ENCODE measurements at places on chromosomes 13 and 19.

DNA sequence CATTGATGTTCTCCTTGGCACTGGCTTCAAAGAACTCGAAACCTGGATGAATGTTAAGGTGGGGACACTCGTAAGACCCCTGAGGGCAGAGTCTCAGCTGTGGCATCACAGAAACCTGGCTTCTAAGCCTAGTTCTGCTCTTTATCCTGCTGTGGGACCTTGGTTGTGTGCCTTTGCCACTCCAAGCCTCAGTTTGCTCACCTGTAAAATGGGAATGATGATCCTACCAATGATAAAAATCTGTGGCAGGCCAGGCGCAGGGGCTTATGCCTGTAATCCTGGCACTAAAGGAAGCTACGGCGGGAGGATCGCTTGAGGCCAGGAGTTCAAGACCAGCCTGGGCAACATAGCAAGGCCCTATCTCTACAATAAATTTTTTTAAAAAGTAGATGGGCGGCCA, 13.9 kb downstream of the RAB3D start:
- no peak for DNase-seq

DNA sequence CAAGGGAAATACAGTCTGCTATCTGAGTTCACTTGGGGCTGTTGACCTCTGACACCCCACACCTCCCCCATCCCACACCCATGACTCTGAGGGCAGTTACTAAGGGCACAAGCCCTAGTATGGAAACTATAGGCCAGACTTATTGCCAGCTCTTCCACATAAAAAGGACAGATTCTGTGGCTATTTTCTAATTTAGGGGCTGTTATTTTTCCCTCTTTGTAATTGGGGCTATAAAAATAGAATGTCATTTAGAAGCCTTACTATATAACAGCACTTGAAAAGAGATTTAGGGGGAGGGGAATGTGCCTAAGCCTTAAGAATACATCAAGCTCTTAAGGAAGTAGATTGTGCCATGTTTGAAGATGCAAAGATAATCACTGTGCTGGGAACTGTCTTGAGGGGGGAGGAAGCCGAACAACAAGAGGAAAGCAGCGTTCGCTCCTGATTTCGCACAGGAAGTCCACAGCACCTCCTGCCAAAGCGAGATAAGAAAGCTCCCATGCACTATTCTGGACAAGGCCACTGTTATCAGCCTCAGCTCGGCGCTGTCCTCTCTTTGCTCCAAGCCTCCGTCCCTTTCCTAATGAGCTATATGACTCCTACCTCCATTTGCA, 86.6 kb downstream of the FLT1 start:
- no peak for DNase-seq

- no peak for DNase-seq
Measured at GRCh38 chr19:54792814-54793213, 10.6 kb upstream of the KIR2DL4 start.

DNA sequence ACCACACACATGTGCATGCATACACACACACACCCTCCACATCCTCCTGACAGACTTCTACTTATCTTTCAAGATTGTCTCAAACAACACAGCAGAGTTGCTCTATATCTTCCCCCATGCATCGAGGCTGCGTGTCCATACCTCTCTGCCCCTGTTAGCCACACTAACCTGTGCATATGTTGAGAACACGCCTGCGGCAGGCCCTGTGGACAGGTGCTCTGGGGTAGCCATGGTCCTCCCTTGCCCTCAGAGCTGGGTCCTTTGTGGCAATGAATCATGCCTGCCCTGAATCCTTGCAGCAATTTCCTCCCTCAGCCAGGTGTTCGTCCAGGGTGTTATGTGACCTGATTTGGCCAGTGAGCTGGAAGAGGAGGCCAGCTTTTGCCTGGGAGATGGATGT, 213.3 kb downstream of the KATNAL1 start:
- DNase-seq: no peak

- no peak for DNase-seq
Measured at GRCh38 chr13:22915442-22916082, 265.2 kb upstream of the SGCG start.

DNA sequence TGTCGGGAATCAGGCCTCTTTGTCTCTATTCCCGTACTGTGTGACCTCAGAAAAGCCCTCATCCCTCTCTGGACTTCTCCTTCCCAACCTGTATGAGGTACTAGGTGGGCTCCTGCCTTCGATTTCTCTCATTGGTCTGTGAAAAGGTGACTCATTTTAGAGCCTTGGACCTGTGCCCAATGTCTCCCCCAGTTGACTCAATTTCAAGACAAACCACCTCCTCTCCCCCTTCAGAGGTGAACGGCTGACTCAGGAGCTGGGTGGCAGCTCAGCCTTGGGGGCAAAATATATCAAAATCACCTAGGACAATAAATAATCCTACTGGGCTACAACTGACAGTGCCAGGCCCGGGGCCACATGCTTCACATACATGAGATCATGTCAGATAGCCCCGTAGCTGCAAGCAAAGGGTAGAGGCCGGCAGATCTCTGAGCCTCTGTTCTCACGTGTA, 630 bp downstream of the COQ8B start:
- DNase-seq: peak; percentile 82

- no peak for DNase-seq
Measured at GRCh38 chr13:50116430-50116973, 101.3 kb downstream of the KCNRG start.

- no peak for DNase-seq
Measured at GRCh38 chr13:76813000-76813691, 73.1 kb downstream of the KCTD12 start.
